ENCODE measurements at places on chromosomes 5 and 9. TPM values are rescaled to one million over a fixed set of nuclear protein-coding genes. Genes with fewer than 3 reads are reported as not detected.

FUBP3 gene
- 38.7 TPM for total RNA-seq

SPDL1 gene
- 26.6 TPM for total RNA-seq

PDE4D gene
- 86.7 TPM for total RNA-seq

SNCAIP gene
- total RNA-seq = not detected

PCDHA5 gene
- not detected for total RNA-seq
